ENCODE measurements at places on chromosomes 13 and 19.
A peak's percentile ranks its signal among the peaks of the same experiment; 100 is the strongest.

DNA sequence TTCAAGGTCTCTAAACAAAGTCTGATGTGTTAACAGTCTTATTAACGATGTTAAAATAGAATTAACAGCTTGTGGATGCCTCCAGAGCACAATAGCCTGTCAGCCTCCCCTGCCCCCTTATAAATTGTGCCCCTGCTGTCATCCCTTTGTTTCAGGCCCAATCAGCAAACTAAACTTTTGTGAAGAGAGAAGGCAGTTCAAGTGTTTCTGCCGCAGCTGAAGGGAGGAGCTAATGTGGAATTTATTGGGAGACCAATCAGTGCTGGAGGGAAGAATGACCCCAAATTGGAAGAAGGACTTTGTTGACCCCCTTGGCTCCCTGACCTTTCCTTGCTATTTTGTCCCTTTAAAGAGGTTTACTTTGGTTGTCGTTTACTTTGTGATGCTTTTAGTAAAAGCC lies 160.5 kb downstream of the TM9SF2 start:
- no peak for DNase-seq

GRCh38 chr19:50719566-50719965 lies at the start of gene SHANK1:
Gene SHANK1 (minus strand): TSS chr19:50719802. CDS start chr19:50716919, 2,883 bp downstream.
- no peak for DNase-seq

GRCh38 chr13:41017159-41017558 lies 2.0 kb downstream of the ELF1 start:
- DNase-seq, result no peak

DNA sequence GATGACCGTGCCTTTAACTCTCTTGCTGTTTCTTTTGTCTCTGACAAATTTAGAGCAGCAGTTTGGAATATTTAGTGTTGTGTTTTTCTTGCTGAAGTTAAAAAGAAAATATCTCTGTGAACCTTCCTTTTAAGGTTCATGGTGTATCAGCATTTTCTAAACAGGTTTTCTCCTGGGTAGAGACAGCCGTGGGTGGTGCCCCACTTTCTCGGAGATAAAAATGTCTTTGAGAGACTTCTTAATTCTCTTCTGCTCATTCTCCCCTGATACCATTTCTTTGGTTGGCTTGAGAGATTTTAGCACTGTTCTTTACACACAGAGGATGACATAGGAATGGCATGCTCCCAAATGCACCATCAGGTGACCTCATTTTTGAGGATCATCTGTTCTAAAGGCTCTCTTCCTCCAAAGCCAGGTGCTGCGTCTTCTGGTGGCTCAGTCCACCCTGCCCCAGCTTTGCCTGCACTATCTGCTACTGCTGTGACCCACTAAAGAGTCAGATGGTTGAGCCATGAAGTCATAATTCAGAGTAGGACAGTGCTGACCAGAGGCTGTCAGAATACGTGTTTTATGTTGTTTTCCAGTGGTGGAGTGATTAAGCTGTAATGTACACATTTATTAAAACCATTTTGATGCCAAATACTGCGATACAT lies 90.3 kb upstream of the SLC10A2 start:
- no peak for DNase-seq

GRCh38 chr19:6452223-6452614 lies 7.4 kb downstream of the SLC25A23 start:
- no peak for DNase-seq

- no peak for DNase-seq
Measured at GRCh38 chr19:2198317-2198716, 34.6 kb downstream of the DOT1L start.

GRCh38 chr13:97131447-97131846 lies 90.7 kb upstream of the MBNL2 start:
- DNase-seq, result no peak

DNA sequence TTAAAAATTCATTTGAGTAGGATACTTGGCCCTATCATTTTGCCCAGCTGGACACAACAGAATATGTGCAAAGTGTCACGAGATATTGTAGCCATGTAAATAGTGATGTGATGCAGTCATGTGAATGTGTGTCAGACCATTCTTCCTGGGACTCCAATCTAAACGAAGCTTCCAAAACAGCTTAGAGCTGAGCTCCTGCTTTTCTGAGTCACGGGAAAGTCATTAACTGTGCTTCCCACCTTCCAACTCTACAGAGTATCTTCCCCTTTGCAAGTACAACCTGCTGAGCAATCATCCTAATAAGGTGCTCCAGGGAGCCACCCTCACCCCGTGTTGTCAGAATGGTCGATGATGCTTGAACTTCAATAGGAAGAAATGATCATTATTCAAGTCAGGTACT lies 294.7 kb downstream of the MYO16 start:
- no peak for DNase-seq

DNA sequence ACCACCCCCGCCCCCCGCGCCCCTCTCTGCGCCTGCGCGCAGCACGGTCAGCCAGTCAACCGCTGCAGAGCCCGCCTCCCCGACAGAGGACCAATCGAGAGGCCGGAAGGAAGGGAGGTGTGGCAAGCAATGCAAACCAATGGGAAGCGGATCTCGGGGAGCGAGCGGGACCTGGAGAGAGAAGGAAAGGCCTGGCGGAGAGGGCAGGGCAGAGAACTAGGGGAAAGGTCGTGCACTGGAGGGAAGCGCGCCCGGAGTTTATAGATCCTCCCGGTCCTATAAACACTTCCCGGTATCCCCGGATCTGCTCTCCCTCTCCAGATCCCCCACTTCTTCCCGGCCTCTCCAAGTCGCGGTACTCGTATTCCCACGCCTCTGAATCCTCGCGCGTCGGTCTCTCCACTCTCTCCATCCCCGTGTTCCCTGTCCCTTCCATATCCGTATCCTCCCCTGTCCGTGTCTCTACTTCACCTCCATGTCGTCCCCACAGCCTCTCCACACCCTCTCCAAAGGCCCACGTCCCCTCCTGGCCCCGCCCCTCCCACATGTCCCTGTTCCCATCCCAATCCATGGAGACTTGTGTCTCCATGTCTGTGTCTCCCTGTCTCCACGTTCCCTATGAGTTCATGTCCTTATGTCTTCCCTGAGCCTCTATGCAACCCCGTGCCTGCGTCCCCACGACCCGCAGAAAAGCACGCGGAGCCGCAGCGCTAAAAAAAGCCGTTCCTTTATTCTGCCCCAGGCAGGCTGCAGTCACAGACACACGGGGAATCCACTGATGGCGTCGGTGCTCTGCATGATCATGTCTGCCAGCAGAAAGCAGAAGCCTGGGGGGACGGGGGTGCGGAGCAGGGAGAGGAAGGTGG lies 434 bp upstream of the ETFB start:
- peak; percentile 76 for DNase-seq

DNA sequence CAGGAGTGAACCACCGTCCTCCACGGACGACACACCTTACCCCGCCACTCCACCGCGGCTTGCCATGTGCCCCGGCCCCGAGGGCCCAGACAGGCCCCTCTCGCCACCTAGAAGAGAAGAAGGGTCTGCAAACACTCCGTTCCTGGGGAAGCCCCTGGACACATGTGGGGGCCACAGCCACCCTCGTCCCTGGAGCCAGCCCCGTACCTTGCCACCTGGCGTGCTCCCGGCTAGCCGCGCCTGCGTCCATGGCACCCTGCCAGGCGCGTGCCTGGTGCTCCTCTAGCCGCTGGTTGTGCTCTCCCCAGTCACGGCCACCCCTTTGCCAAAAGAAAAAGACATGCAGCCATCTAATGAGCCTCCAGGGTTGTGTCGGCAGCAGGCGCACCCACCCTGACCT lies 19.9 kb upstream of the TINCR start:
- no peak for DNase-seq

DNA sequence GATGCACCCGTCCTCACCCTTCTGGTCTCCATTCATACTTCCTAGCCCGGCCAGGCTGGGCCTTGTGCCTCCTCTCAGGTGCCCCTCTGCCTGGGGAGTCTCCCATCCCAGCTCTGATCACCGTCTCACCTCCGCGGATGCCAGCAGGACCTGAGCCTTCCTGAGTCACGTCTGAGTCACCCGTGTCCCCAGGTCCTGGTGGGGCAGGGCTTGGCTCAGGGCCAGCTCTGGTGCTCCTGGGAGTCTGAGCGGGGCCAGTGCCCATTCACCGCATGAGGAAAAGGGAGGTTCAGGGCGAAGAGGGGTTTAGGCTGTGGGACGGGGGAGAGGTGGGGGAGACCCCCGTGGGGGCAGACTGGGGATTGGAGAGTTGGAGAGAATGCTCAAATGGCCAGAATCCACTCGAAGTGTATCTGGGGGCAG lies 593 bp downstream of the ATP8B3 start:
- DNase-seq, result no peak

GRCh38 chr19:5339950-5340636 lies 519 bp downstream of the PTPRS start:
- no peak for DNase-seq

DNA sequence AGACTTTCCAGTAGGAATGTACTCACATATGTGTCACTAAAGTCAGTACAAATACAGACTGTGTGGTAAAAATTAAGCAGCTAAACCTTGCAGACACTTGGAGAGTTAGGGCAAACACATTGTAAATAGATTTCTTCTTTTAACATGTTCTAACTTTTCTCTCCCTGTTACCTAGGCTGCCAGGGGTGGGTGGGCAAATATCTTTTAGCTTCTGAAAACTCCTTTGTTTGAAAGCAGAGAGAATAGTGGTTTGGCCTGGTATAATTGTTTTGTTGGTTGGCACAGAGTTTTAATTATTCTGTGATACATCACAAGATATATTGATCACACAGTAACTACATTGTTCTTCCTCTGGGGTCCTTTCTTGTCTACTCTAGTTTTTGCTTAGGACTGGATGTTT lies 289.8 kb upstream of the DACH1 start:
- no peak for DNase-seq

DNA sequence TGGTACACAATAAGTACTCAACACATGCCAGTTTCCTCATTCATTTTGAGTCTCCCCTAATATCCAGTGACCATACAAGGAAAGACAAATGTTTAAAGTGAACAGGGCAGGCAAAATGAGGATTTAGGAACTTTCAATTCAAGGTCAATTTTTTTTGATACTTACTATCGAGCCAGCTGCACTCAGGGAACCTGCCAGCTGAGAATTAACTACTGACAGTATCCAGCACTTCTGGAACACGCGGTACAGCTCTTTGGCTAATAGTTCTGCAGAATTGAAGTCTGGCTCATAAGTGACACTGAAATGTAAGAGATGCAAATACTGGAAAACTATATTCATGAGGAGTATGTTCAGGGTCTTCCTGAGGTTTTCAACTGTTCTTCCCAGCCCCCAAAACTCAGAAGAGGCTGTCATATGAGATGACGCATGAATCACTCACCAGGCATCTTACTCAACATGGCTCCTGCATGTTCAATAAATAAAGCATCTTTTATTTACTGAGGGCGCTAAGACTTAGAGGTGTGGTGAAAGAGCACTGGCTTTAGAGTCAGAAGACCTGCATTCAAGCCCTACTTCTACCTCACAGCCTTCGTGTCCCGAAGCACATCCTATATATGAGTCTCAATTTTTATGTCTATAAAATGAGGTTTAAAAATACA lies 25.6 kb downstream of the RUBCNL start:
- DNase-seq, result no peak

DNA sequence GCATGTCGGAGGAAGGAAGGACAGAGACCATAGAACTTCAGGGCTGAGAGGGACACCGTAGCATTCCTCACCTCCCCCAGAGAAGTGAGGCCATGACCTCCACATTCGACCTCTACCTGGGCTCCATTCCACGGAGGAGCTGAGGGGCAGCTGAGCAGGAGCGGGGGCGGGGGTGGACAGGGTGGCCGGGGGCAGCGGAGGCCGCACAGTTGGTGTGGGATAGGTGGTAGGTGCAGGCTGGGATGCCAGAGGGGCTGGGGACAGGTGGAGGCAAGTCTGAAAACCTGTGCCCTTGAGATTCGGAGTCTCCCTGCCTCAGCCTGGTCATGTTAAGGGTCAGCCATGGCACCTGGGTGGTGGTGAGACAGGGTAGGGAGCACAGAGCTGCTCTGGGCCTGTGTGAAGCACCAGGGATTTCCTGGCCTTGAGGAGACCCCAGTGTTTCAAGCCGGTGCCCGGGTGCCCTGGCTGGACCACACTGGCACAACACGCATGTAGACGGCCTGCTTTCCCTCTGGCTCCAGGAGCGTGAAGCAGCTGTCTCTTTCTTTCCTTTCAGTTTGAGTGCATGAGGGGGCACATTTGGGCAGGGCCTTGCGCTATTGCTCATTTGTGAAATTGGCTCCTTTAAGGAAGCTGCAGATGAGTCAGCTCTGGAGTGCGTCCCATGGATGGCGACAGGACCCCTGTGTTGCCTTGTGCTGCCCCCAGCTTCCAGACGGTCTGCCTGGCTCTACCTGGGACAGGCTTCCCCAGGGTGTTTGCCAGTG lies 51.8 kb downstream of the TSSK6 start:
- no peak for DNase-seq

DNA sequence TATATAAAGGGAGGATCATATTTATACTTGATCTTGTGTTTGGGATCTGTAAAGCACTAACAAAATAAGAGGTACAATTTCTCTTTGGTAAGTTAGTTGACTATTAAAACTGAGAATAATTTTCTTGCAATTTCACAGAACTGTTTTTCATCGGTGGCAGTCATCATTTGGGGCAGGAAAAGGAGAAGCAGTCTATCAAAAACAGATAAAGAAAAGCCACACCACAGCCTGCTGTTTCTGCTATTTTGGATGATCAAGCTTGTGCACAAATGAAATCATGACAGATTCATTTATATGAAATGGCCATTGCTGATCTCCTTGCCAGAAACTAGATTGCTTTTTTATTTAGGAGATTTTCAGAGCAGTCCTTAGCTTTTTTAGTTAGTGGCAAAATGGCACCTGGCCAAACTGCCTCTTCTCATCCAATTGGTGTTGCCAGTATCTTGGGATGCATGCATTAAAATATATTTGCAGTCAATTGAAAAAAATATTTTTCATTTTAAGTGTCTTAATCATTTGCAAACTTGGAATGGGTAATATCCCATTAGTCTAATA lies 326.0 kb downstream of the HS6ST3 start:
- no peak for DNase-seq

DNA sequence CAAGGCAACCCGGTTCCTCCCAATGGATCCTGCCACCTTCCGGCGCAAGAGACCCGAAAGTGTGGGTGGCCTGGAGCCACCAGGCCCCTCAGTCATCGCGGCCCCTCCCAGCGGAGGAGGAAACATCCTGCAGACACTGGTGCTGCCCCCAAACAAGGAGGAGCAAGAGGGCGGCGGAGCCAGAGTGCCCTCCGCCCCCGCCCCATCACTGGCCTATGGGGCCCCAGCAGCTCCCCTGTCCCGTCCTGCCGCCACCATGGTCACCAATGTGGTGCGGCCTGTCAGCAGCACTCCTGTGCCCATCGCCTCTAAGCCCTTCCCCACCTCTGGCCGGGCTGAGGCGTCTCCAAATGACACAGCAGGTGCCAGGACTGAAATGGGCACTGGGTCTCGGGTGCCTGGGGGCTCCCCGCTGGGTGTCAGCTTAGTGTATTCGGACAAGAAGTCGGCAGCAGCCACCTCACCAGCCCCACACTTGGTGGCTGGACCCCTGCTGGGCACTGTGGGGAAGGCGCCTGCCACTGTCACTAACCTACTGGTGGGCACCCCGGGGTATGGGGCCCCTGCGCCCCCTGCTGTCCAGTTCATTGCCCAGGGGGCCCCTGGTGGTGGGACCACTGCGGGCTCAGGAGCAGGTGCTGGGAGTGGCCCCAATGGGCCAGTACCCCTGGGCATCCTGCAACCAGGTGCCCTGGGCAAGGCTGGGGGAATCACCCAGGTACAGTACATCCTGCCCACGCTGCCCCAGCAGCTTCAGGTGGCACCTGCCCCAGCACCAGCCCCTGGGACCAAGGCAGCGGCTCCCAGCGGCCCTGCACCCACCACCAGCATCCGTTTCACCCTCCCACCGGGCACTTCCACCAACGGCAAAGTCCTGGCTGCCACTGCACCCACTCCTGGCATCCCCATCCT lies 11.2 kb upstream of the PRR19 start:
- no peak for DNase-seq
